SJSA1 (cell line): ENCODE measurements at places on chromosomes 2 and 18.

- no peak for DNase-seq
These were observed 24.4 kb downstream of the KLF7 start for GRCh38 chr2:207141386-207141785.

- peak; percentile 35 for DNase-seq
These were observed 5.4 kb downstream of the SPR start for GRCh38 chr2:72892506-72893173.

- no peak for DNase-seq
These were observed 455.7 kb upstream of the TCF4 start for GRCh38 chr18:56043641-56044061.

- DNase-seq: peak; percentile 69
These were observed 46.0 kb downstream of the LRRFIP1 start for GRCh38 chr2:237673130-237674001.

DNA sequence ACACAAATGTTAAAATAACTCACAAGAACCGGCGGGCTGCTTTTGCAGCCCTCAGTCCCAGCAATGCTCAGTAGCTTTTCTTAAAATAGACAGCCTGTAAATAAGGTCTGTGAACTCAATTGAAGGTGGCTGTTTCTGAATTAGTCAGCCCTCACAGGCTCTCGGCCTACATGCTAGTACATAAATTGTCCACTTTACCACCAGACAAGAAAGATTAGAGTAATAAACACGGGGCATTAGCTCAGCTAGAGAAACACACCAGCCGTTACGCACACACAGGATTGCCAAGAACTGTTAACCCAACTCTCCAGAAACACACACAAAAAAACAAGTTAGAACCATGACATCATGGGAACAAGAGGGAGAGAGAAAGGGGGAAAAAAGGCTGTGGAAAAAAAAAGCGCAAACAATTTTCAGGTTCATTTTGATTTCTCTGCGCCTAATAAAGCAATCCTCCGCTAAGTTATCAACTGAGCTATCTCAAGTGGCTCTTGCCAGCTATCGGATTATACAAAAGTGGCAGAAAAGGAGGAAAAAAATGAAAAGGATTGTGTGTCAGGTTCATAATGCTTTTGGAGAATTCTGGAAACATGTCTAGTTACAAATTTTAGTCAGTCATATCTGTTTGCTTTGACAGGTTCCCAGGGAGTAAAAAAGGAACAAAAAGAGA lies 89.1 kb downstream of the ZEB2 start:
- peak; percentile 86 for DNase-seq

DNA sequence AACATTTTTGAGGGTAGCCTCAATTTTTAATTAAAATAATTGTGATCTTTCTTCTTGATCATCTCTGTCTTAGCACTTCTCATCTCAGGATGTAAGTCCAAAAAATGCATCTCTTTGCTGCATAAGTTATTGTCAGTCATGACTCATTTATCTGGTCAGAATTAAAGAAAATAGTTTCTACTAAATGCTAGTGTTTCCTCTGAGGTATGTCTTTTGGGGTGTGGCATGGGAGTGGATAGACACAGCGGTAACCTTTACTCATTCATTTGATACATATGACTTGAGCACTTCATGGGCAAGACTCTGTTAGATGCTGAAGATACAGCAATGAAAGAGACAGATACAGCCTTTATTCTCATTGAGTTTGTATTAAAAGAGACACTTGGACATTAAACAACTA lies 284.7 kb downstream of the IRS1 start:
- DNase-seq: peak; percentile 57

- no peak for DNase-seq
These were observed 3.8 kb upstream of the NFE2L2 start for GRCh38 chr2:177268187-177268871.

DNA sequence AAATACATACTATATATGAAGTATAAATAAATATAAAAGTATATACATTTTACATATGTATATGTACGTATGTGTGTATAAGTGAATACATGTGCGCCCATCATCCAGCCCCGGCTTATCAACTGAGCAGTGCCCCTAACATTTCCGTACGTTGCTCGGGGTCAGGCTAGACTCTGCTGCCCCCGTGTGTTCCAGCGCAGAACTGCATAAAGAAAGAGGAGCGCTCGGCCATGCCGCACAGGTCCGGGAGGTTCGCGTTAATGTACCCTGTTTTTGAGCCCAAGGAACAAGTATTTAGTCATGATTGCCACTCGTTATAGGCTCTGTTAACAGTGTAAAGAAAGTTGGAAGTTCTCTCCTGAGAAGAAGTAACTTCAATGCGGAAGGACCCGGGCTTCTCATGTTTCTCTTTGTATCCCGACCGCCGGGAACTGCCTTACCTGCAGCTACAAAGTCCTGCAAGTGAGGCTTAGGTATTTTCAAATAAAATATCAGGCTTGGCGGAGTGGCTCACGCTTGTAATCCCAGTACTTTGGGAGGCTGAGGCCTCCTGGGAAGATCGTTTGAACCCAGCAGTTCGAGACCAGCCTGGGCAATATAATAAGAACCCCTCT lies 55.7 kb downstream of the CD8B2 start:
- DNase-seq: peak; percentile 63

DNA sequence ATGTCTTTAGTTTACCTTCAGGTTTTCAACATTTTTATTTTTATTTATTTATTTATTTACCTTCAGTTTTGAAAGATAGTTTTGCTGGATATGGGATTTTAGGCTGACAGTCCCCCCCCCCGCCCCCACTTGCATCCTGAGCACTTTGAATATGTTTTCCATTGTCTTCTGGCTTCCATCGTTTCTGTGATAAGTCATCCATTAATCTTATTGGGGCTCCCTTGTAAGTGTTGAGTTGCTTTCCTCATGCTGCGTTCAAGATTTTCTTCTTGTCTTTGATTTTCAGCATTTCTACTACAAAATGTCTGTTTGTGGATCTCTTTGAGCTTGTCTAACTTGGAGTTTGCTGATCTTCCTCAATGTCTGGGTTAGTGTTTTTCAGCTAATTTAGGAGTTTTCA lies 19.4 kb upstream of the LDLRAD4 start:
- DNase-seq: no peak

DNA sequence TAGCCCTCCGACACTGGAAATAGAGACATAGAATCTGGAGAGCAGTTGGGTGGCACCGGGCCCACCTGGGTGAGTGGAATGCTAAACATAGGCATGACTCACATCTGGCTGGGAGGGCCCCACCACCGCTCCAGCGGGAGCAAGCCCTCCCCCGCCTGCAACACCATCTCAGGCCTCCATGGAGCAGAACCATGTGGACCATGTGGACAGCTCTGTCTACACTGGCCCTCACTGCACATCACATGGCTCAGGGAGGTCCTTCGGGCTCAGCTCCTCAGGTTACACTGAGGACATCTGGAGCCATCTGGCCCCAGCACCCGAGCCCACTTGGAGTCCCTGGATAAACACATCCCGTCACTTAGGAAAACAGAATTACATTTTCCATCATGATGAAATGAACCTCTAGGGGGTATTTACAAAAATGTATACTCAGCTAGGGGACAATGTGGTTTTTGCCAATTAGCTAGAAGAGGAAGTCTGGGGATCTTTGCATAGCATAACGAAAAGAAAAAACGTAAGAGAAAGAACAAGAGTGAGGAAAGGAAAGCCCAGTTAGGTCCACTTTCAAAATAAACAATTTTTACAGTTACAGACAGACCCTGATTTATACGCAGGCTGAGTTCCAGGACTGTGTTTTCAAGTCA lies 30.7 kb upstream of the MLPH start:
- peak; percentile 97 for DNase-seq

DNA sequence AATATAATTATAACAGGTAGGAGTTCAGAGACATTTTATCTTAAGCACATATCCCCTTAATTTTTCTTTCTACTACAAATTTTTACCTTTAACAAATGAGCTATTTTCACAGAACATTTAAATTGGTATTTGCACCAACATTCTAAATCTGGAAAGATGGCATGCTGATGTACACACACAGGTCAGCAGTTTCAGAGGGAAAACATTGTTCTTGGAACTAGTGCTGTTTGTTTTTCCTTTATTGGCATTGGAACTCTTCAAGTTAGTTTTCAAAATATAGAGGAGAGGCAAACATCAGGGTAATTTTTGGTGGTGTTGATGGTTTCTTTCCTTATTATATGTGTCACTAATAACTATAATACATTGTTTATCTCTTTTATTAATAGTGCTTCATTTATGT lies 155.3 kb downstream of the PHLPP1 start:
- DNase-seq: no peak

GRCh38 chr2:222427646-222428301 lies 3.4 kb downstream of the SGPP2 start:
- no peak for DNase-seq

- DNase-seq: no peak
These were observed 6.3 kb downstream of the PRLH start for GRCh38 chr2:237572742-237573101.

GRCh38 chr18:39360072-39360471 lies 1794.5 kb upstream of the CELF4 start:
- no peak for DNase-seq

- no peak for DNase-seq
These were observed 28.4 kb downstream of the ADCYAP1 start for GRCh38 chr18:933082-933481.

DNA sequence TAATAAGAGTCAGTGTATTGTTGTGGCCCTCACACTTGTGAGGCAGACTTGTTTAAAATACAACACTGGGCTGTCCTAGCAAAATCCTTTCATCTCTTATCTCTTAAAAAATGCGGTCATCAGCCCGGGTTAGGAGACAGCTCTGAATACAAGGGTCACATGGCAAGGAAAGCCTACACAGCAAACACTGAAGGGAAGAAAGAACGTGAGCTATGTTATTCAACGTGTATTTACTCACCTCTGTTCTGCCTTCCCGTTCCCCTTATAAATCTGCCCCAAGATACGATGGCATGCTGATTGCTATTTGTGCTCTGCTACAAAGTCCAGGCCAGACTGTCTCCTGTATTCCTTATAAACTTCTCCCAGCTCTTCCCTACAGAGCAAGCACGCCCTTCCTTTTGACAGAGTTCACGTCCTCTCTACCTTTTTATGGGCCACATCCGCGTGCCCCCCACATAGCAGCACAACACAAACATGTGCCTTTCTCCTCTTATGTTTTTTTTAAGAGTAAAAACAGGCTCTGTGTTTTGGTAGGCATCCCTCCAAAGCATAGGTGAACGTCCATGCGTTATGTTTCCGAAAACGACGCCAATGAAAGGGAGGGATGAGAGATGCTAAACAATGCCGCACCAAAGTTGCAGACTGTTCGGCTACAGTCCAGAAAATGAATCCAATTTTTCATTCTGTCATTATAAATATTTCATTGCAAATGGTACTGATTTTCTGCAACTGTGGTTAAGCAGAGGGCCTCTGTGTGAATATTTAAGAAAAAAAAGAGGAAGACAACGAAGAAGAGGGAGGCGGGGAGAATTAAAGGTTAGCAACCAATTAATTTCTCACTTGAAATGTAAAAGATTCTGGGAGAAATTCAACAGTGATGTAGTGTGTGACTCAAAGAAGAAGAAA lies 274.7 kb downstream of the ZNF521 start:
- no peak for DNase-seq

GRCh38 chr18:49024804-49025421 lies 74.1 kb upstream of the SMAD7 start:
- peak; percentile 36 for DNase-seq

DNA sequence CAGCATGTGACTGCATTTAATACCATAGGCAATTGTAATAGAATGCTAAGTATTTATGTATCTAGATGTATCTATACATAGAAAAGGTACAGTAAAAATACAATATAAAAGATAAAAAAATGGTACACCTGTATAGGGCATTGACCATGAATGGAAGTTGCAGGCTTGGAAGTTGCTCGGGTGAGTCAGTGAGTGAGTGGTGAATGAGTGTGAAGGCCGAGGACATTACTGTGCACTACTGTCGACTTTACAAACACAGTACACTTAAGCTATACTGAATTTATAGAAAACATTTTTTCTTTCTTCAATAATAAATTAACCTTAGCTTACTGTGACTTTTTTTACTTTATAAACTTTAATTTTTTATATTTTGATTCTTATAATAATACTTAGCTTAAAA lies 8.9 kb downstream of the DIS3L2 start:
- no peak for DNase-seq

- no peak for DNase-seq
These were observed 122.1 kb downstream of the MGAT5 start for GRCh38 chr2:134375935-134376334.

GRCh38 chr18:24027156-24027827 lies 12.7 kb downstream of the TTC39C start:
- no peak for DNase-seq

DNA sequence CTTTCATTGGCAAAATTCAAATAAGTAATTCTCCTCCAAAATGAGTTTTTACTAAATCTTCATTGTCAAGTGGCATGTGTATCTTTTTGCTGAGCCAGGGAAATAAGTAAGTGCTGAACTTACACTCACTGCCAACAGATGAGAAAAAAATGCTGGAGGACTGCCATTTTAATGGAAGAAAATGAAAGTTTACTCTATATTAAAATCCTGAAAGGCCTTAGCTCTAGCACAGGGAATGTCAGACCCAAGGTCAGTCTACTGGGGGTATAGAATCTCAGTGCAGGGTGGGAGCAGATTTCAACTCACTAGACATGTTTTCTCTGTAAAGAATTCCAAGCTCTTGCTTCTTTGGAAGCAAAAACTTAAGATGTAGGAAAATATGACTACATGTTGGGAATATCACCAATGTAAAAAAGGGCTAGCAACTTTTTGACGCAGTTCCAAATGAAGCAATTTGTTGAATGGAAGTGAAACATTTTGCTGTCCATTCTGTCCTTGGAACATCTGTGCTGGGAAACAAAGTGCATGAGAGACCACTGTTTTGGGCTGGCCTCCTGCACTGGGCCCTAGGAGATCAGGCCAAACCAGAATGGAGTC lies 127.0 kb downstream of the ST6GAL2 start:
- no peak for DNase-seq

DNA sequence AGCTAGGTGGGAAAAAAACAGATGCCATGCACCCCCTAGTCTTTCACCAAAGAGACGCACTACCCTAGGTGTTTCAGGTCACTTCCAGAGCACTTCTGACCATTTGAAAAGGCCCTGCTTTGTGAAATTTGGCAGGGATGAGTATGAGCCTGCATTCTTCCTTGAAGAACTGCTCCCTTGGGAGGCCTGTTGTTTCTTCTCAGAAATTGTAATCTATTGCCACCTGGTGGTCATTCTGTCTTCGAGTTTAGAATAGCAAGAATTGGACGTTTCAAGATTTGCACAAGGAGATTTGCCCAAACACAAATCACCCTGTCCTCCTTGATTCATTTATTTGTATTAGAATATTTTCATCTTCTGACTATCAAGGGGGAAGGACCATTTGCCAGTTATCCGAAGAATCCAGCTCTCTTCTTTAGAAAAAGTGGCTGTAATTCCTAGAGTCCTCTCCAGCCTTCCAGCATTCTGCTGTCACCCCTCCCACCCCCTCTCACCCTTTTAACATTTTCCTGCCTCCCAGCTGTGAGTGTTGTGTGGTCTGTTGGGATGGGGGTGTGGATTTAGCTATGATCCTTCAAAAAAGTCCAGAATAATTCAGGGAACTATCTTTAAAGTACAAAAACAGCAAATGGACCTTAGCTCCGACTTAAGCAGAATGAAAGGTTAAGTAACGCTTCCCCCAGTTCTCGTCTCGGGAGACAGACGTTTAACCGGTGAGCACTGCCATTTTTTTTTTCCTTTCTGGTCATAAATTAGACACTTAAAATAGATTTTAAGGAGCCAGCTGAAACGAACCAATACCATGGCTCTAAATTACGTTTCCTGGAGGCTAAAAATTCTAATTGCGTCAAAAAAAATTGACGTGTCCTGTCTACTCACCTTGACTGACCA lies 3.7 kb upstream of the GAD1 start:
- peak; percentile 62 for DNase-seq
